ENCODE measurements at places on chromosomes 5 and 9.

- no peak for DNase-seq
Measured at GRCh38 chr5:1840741-1841521, 39.7 kb downstream of the NDUFS6 start.

GRCh38 chr9:136059851-136060670 is 35.0 kb downstream of the NACC2 start:
- DNase-seq: no peak

- no peak for DNase-seq
Measured at GRCh38 chr5:61461926-61462325, 129.9 kb downstream of the ZSWIM6 start.

DNA sequence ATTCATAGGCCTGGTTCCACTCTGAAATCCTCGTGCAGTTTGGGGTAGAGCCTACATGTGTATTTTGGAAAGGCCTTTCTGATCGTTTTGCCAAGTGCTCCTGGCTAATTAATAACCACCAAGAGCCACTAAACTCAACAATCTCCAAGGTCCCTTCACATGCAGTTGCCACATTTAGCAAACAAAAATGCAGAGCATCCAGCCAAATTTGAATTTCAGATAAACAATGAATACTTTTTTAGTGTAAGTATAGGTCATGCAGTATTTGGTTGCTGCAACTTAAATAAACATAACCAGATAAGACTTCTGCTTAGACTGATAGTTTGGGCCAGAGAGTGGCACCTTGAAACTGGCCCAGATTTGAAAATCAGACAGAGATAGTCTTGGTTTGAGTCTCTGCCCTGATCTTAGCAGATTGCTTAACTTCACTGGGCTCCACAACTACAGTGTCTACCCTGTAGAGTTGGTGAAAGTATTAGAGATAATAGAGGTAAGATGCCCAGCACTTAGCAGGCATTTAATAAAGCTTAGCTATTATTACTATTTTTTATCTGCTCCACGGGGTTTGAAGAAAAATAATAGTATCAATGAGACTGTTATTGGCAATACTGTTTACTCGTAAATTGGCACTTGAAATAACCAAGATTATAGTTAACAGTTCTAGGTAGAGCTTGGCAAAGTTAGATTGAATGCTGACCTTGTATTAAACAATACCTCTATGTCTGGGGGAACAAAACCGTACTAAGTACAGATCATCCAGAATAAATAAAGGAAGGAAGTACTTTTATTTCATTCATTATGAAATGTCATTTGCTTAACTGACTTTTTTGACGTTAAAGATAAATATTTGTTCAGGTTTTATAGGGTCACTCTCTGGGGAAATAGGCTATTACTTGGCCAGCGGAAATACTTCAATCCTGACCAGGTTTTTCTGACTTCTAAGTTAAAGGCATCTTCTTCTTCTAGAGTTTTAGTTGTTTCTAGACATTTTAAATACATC is 274.8 kb downstream of the DOCK8 start:
- DNase-seq: no peak

DNA sequence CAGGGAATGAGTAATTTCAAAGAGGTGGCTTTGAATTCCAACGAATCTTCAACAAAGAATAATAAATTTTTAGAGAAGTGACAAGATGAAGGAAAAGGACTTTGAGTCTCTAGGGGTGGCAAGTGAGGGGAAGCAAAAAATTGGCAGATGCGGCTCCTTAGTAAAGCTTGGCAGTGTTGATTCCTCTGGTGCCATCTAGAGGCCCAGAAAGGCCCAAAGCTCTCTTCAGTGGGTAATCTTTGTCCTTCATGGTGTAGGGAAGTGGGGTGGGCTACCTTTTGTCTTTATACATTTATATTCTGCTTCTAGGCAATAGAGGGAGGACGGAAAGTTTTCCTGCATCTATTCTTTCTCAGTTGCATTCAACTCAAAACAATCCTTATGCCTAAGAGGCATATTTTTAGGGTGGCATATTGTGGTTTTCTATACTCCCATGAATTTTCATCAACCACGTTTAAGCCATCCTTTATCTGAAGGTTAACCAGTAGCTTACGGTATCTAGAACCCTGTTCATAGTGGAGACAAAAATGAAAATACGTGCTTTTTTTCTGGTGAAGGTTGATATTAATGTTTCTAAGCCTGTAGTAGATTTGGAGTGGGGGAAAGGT is 17.5 kb upstream of the ROPN1L start:
- no peak for DNase-seq

DNA sequence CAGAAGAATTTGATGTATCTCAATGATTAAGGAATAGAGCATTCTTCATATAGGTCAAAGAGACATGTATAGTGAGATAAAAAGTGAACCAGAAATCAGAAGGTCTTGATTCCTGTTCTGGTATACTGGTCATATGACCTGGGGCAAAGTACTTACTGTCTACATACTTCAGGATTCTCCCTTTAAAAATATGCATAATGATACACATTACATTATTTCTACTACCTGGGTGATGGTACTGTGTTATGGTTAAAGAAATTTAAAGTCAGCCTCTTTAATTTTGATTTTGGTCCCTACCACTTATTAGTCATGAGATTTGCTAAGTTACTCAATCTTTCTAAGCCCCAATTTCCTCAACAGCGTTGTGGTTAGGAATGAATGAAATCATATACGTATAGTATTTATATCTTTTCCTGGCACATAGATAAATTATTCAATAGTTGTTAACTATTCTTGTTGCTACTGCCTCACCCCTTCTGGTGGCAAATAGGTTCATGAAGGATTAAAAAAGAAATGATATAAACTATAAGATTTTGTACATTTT is 984.1 kb downstream of the TLE4 start:
- DNase-seq: no peak

GRCh38 chr5:151953833-151954232 is 29.2 kb upstream of the GLRA1 start:
- DNase-seq: no peak

DNA sequence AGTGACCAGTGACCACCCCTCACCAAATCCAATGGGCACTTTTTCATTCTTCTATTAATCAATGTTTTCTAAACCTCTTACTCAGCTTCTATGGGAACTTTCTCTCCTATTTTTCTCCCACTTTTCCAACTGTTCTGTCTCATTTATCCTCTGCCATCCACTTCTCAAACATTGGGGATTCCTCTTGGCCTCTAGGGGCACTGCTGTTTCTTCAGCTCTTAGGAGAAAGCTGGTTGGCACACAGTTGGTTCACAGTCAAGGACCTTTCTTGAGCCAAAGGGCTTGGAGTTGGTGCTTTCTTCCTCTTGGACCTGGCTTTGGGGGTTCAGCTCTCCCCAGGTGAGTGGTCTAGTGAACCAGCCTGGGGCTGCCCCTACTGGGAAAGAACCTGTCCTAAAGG is 112.2 kb upstream of the LHFPL2 start:
- no peak for DNase-seq

GRCh38 chr5:103889500-103890209 is 327.1 kb upstream of the NUDT12 start:
- DNase-seq: no peak

- DNase-seq: no peak
Measured at GRCh38 chr5:142925795-142926194, 155.6 kb downstream of the ARHGAP26 start.

GRCh38 chr9:77218612-77219011 is 41.3 kb downstream of the VPS13A start:
- DNase-seq: no peak

GRCh38 chr5:35237580-35238376 is 7.5 kb upstream of the PRLR start:
- no peak for DNase-seq

DNA sequence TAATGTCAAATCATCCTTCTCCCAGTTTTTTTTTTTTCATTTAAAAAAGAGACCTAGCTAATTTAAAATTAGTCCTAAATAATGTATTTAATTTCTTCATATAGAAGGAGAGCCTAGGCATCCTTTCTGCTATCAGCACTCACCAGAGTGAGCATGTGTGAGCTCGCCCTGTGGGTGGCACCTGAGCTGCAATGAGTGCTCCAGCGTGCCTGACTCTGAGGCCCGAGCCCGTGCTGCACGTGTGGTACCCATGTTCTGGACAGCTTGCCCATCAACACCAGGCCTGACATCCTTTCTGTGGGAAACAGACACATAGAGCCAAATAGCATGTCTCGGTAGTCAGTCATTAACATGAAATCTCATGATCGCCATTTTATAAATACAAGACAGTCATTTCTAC is 381.4 kb downstream of the DTWD2 start:
- DNase-seq: no peak

- DNase-seq: no peak
Measured at GRCh38 chr5:1374679-1375055, 29.8 kb upstream of the CLPTM1L start.

DNA sequence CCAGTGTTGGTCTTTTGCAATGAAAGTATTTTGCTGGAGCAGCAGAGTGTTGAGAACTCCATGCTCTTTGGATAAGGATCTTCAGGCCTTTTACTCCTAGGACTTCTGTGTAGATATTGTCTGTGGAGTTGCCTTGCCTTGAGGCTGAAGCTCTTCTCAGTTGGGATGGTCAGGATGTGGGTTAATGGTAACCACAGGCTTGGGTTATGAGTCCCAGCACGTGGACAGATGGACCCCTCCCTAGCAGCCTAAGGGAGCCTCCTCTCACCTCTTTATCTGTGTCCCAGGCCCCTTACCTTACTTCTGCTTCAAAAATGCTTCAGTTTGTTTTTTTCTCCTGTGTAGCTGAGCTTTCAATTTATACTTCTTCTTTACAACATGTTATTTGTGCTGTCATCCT is 109.9 kb downstream of the MEGF10 start:
- no peak for DNase-seq

DNA sequence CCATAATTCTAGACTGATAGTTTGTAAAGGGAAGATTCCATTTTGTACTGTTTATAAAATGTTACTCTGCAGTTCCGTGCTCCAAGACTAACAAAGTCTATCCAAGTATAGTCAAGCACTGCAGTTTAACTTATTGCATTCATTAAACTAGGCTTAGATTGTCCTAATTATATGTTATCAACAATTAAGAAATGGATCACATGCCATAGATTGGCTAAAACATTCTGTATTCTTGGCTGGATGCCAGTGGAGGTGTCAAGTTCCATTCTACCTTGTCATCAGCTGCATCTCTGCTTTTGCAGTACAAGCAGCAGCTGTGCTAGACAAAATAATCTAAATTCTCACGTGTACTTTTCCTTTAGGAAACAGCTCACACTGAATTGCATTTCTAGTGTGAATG is 69.4 kb upstream of the MEF2C start:
- no peak for DNase-seq

- DNase-seq: no peak
Measured at GRCh38 chr5:176517053-176517661, 20.0 kb downstream of the RNF44 start.

DNA sequence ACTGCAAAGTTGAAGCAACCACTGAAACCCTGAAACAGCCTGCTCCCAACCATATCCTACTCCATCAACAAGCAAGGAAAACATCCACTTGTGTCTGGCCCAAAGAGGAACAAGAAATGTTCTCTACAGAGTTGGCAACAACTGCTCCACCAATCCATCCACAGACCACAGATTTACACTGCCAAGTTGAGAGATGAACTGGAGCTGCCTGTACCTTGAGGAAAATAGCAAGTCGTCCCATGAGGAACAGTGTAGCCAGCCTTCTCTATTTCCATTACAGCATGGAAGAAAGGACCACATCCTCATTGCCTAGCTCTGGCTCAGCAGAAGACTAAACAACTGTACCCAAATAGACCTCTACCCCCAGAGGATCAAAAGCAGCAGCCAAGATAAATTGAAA is 60.4 kb downstream of the DEPDC1B start:
- no peak for DNase-seq

GRCh38 chr5:126461838-126462237 is 38.6 kb downstream of the GRAMD2B start:
- DNase-seq: no peak

DNA sequence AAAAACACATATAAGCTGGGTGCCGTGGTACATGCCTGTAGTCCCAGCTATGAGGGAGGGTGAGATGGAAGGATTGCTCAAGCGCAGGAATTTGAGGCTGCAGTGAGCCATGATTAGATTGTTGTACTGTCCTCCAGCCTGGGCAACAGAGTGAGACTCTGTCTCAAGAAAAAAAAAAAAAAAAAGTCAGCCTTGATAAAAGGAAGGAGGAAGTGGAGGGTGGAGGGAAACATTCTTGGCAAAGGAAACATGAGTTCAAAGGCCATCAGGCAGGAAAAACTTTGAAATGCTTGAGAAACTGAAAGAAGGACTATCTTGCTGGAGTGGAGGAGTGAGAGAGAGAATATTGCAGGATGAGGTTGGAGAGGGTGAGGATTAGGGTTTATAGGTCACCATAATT is 18.3 kb upstream of the ANKHD1 start:
- DNase-seq: no peak

DNA sequence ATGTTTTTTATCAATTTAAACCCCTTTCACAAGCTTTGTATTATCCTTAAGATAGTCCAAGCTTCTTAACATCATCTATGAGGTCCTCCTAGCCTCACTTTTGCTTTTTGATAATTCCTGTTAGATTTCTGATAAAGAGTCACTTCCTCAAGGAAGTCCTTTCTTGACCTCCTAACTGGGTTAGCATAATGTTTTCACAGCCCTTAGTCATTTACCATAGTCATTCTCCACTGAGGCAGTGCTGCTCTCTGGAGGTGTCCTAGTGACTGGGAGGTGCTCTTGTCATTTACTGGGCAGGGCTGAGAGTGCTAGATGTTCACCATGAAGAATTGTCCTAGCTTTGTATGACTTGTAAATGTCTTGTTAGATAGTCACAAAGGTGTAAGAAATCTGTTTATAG is 26.4 kb downstream of the TNPO1 start:
- no peak for DNase-seq

DNA sequence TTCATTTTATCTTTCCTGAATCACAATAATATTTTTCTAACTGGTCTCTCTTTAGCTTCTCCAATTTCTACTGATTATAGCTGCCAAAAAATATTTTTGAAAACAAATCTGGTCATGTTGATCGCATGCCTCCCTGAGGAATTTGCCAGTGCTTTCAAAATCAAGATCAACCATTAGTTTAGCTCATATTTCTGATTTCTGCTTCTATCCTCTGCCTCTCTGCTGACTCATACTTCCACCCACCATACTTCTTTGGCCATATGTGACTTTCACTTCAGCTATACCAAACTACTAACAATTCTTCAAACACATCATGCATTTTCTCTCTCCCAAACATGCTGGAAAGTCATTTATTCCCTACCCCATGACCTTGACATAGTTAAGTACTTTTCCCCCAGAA is 636.5 kb downstream of the TLE1 start:
- DNase-seq: no peak

- no peak for DNase-seq
Measured at GRCh38 chr9:123174887-123175518, 93.4 kb downstream of the STRBP start.

GRCh38 chr5:82931110-82931509 is 146.1 kb downstream of the TMEM167A start:
- no peak for DNase-seq

DNA sequence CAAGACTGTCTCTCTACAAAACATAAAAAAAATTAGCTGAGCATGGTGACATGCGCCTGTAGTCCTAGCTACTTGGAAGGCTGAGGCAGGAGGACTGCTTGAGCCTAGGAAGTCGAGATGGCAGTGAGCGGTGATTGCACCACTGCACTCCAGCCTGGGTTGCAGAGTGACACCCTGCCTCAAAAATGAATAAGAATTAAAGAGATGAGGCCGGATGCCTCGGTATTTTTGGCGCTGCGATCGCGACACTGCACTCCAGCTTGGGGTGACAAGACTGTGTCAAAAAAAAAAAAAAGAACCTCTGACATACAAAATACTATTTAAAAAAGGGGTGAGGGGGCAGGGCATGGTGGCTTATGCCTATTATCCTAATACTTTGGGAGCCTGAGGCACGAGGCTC is 7.3 kb downstream of the GPBP1 start:
- DNase-seq: no peak

GRCh38 chr5:95895771-95896170 is 65.9 kb downstream of the ELL2 start:
- no peak for DNase-seq

GRCh38 chr5:72408603-72409002 is 88.4 kb downstream of the PTCD2 start:
- DNase-seq: no peak
